ENCODE measurements at places on chromosomes 16 and 17.

DNA sequence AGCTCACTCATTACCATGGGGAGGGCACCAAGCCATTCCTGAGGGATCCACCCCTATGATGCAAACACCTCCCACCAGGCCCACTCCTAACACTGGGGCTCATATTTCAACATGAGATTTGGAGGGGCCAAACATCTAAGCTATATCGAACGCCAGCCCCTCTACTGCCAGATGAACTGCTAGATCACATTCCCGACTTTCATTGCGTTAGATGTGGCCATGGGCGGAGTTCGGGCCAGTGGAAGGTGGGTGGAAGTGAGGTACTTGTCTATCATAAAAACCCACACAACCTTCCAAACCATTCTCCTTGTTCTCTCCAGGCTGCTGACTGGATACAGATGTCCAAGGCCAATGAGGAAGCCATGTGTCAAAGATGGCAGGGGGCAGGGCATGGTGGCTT, 27.0 kb upstream of the ANKRD40CL start:
- DNase-seq, result no peak

DNA sequence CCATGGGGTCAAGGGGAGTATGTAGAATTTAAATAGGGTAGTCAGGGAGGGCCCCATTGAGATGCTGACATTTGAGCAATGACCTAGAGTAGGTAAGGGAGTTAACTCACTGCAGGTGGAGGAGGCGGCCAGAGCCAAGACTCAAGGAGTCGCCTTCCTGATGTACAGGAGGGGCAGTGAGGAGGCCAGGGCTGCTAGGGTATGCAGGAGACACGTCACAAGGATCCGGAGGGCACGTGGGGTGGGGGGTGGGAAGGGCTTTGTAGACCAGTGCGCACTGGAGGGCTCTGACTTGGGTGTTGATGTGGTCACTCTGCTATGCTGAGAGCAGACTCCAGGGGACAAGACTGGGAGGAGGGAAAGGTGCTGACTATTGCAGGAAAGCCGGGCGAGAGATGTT, 37.5 kb downstream of the SPECC1 start:
- DNase-seq, result no peak

DNA sequence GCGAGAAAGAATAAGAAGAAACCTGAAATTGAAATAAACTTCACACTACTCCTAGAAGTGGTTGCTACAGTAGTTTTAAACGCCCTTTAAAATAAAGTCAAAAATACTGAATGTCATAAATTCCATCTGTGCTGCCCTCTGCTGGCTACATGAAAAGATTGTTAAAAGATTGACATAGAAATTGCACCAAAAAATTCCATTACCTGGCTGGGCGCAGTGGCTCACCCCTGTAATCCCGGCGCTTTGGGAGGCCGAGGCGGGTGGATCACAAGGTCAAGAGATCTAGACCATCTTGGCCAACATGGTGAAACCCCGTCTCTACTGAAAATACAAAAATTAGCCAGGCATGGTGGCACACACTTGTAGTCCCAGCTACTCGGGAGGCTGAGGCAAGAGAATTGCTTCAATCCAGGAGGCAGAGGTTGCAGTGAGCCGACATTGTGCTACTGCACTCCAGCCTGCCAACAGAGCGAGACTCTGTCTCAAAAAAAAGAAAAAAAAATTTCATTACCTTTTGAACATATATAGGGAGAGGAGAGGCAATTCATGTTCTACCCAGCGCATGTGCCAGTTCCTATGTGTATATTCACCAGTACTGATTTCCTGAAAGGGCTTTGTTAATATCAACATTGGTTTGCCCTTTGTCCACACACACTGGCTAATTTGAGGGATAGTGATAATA, 36.5 kb downstream of the CYTH1 start:
- no peak for DNase-seq

DNA sequence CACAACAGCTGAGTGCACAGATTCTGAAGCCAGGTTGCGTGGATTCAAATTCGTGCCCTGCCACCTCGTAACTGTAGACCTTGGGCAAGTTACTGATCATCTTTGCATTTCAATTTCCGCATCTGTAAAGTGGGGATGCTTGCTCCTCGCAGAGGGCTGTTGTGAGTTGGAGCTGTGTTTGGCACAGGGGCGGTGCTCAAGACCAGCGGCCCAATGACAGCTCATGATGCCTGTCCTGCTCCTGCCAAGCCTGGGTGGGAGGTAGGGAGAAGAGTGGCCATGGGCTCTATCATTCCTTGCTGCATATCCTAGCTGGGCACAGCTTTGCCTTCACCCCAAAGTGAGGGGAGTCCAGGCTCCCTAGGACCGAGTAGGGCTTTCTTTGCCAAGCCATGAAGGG, 12.6 kb downstream of the NXPH3 start:
- DNase-seq, result no peak

- no peak for DNase-seq
These were observed 80.4 kb downstream of the ABCC12 start for GRCh38 chr16:48075398-48075797.

DNA sequence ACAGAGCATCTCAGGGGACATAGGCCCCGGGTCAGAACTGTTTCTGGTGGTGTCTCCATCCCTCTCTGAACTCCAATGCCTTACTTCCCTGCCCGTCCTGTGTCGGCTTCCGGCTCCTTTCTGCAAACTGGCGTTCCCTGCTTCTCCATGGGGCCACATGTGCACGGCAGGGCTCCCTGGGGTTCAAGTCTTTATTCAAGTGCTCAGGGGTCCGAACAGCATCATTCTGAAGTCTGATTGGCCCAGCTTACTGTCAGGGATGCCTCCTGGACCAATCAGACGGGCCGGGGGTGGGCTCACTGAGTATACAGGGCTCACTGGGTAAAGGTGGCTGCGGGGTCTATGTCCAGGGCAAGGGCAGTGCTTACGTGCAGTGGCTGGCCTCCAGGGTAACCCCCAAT, 17.1 kb downstream of the C16orf82 start:
- DNase-seq, result no peak

GRCh38 chr16:69351309-69352027, at the start of gene TMED6:
Gene TMED6 (minus strand): TSS chr16:69351786. CDS start chr16:69351753, 33 bp downstream.
- no peak for DNase-seq

DNA sequence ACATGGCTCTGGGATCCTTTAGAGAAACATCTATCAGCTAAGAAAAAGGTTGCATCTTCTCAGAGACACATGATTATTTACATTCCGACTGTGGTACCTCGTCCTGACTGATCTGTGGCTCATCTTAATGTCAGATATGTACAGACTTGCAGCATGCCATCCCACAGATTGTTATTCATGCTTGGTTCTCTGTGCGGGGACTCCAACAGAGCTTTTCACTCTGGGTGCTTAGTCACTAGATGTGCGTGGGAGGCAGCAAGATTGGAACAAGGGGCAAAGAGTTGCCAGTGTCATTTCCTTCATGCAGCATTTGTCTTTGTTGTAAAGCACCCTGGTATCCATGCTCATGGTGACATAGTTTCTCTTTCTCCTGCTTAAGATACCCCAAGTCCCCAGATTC, 179.1 kb upstream of the CACNG5 start:
- no peak for DNase-seq

GRCh38 chr17:49516180-49516579, 21.1 kb downstream of the NGFR start:
- no peak for DNase-seq

GRCh38 chr16:83666449-83666848, 141.3 kb upstream of the HSBP1 start:
- no peak for DNase-seq

GRCh38 chr17:27956601-27957445, 63.7 kb upstream of the LYRM9 start:
- no peak for DNase-seq

DNA sequence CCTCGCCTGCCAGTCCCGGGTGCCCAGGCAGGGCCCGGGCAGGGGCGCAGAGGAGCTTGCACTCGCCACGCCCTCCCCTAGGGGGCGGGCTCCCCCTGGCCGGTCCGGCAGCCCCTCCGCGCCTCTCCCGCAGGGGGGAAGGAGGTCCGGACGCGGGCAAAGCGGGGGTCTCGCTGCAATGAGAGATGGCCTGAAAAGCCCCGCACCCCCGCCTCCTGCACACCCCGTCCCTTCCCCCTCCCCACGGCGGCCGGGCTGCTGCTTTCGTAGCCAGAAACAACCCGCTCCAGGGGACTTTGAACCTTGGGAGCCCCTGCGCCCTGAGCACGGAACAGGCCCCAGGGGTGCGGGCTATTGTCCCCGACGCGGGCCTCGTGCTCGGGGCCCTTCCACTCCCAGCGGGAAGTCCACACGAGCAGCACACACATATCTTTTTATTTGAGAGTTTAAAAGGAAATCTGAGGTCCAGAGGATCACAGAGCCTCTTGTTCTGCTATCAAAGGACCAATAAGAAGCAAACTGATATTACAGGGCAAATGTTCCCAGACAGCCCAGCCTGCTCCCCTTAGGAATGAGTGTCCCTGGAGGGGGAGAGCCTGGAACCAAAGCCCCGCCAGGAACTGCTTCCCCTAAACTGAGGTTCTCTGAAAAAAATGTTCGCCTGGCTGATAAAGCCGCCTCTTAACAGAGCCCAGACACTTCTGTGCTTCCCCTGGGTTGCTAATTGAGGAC, 5.8 kb upstream of the CBX4 start:
- DNase-seq, result no peak

GRCh38 chr17:57941384-57942370, 13.5 kb downstream of the CUEDC1 start:
- DNase-seq, result no peak

- DNase-seq, result no peak
These were observed 17.8 kb downstream of the RARA start for GRCh38 chr17:40326832-40327199.

DNA sequence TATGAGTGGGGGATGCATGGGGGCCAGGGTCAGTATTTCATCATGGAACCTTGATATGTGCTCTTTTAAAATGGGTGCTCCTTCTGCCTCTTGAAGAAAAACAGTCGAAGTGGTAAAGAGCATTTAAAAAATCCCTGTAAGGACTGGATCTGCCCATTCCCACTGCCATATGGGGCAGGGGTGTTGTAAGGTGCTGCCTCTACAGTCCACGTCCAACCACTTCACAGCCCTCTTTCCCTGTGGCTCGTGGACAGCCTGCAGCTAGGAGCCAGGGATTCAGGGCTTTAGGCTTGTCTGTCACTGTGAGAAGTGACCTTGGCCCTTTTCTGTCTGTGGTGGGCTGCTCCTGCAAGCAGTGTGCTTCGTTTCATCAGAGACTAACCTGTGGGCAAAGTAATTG, 44.3 kb downstream of the IGF2BP1 start:
- no peak for DNase-seq

DNA sequence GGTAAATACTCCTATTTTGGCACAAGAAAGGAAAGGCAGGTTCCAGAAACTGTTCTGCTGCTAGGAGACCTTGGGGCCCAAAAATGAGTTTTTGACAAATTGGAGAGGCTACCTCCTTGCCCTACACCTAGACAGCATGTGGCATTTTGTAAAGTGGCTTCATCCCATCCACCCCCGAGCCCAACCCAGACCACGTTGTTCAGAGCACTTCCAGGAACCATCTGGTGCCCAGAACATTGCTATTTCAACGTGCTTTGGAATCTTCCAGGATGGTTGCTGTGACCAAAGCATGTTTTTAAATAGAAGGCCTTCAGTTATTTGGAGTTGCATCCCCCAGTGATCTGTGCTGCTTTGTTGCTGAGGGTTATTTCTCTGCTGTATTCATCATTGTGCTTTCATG, 116.3 kb upstream of the TOM1L1 start:
- DNase-seq, result no peak

DNA sequence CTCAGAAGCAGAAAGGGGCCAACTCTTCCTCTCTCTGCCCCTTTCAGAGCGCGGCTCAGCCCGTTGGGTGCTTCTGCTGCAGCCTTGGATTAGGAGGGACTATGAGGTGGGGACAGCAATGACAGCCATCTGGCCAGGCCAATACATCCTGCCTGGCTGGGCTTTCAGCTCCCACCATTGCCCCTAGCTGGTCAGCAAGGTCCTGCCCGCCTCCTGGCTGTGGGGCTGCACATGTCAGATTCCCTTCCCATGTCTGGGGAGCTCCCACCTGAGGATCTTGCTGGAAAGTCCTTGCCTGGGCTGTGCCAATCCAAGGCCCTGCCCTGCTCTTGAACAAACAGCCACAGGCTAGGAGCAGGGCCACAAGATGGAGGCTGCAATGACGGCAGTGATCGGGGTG, 8.3 kb downstream of the TRIM65 start:
- no peak for DNase-seq

DNA sequence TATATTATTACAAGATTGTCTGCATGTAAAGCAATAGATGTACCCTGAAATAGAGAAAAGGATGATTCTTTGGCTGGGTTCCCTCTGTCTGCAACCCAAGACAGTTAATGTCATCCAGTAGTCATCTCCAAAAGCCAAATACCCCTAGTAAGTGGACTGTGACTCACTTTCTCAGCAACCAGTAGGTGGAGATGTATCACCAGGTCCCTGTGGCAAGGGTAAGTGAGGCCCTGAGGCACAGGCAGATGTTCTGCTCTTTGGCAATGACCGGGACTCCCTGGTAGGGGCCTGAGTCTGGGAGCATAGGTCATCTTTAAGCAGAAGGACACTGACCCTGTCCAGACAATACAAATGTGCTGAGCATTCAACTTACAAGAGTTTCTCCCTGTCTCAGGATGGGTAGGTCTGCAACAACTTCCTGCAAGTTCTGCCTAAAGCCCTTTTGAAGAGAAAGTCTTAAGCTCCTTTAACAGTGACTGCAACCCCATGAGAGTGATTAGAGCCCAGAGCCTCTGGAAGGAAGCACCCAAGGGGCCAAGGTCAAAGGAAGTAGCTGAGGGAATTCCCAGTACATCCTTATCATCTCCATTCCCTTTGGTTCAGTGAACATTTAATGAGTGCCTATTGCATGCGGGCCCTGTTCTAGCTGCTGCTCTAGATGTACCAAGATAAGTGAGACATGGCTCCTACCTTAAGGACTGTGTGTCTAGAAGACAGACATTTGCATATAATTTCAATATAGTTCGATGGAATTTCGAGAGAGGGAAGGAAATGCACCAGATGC, 31.9 kb downstream of the PMP22 start:
- no peak for DNase-seq

DNA sequence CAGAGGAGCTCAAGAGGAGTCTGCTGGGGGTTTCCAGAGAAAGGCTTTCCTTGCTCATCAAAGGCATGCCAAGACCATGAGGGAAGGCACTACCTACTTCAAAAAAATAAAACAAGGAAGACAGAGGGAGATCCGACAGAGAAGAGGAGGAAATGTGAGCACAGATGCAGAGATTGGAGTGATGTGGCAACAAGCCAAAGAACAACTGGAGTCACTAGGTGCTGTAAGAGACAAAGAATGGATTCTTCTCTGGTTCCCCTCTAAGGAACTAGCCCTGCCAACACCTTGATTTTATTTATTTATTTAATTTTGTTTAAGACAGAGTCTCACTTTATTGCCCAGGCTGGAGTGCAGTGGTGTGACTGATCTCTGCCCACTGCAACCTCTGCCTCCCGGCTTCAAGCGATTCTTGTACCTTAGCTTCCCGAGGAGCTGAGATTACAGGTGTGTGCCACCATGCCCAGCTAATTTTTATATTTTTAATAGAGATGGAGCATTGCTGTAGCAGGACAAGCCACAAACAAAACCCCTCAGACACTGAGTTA, 13.8 kb upstream of the ACSF2 start:
- DNase-seq, result no peak

GRCh38 chr17:33750943-33751701, 458.0 kb upstream of the ASIC2 start:
- DNase-seq, result no peak

- DNase-seq, result no peak
These were observed 31.4 kb downstream of the SEC14L5 start for GRCh38 chr16:4989391-4990006.

GRCh38 chr16:12573730-12574383, 229.8 kb downstream of the CPPED1 start:
- peak; percentile 29 for DNase-seq

Measured in NCI-H1092 (cell line).